ENCODE measurements at places on chromosomes 6 and 20.

DNA sequence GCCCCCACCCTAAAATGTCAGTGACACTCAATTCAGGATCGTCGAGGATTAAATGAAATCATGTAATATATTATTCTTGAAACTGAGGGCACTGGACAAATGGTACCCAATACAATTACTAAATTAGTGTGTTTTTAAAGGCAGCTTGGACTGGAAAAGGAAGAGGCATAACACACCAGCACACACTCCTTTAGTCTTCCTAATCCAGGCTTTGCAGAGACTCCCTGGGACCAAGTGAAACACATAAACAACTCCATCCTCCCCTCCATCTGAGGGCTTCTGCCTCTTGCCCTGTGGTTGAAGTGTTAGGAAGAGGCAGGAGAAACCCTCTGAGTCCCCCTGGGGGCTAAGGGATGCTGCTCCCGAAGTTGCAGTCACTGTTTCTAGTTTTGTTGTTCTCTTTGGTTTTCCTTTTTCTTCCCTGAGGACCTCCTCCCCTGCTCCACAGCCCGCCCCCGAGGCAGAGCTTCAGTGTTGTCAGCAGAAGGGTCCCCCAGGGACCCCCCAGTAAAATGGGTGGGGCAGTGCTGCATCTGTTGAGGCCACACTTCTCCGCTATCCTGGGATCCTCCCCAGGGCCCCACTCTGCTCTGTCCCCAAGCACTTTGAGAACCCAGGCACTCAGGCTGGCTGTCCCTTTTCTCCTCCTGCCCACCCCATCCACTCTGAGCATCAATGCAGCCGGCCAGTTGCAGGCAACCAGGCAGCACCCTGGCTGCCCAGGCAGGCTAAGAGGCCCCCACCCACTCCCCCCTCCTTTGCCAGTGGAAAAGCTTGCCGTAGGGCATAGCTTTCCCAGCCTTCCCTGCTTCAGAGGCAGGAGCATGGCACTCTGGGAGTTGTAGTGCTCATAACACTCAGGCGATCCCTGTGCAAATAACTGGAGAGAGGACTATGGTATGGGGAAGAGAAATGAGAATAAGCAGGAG lies 5.9 kb downstream of the TMEM63B start:
- no peak for DNase-seq
- peaks cover 6% of the 10 kb centered on the region for H3K36me3 ChIP-seq
- no peak overlapping the region for H3K4me3 ChIP-seq

DNA sequence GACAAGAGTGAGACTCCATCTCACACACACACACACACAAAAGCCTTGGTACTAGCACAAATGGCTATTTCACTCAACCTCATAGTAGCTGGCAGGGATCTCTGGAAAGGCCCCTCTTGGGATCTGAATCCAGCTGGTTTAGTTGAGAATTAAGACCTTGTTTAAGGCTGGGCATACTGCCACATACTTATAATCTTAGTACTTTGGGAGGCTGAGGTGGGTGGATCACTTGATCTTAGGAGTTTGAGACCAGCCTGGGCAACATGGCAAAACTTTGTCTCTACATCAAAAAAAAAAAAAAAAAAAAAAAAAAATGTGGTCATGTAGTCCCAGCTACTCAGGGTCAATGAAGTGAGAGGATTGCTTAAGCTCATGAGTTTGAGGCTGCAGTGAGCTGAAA lies 628.3 kb downstream of the MMUT start:
- H3K36me3 ChIP-seq: no peaks in the 10 kb centered on the region
- H3K4me3 ChIP-seq: no peak overlapping the region
- no peaks in the 10 kb centered on the region for H3K27me3 ChIP-seq
- no peak overlapping the region for H3K27ac ChIP-seq

GRCh38 chr20:7383216-7383615 lies 557.0 kb downstream of the HAO1 start:
- no peaks in the 10 kb centered on the region for H3K36me3 ChIP-seq
- H3K4me1 ChIP-seq: no peaks in the 10 kb centered on the region
- H3K27ac ChIP-seq: no peak overlapping the region

DNA sequence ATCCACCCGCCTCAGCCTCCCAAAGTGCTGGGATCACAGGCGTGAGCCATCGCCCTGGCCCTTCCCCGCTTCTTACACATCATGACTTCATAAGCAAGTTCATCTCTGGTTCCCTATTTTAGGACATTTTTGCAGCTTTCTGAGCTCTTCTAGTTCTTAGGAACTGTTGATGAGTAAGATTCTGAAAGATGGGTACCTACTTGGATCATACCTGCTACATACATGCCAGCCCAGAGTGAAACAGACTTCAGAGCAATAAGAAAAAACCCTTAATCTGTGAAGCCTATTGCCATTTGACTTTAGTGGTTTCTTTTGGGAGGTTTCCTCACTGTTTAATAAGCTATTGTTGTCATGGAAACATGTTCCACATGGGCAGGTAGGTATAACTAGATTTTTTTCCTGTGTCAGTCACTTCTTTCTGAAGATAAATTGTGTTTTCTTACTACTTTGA lies 27.9 kb upstream of the TMEM217 start:
- peaks cover 37% of the 10 kb centered on the region for H3K36me3 ChIP-seq
- no peak for DNase-seq

DNA sequence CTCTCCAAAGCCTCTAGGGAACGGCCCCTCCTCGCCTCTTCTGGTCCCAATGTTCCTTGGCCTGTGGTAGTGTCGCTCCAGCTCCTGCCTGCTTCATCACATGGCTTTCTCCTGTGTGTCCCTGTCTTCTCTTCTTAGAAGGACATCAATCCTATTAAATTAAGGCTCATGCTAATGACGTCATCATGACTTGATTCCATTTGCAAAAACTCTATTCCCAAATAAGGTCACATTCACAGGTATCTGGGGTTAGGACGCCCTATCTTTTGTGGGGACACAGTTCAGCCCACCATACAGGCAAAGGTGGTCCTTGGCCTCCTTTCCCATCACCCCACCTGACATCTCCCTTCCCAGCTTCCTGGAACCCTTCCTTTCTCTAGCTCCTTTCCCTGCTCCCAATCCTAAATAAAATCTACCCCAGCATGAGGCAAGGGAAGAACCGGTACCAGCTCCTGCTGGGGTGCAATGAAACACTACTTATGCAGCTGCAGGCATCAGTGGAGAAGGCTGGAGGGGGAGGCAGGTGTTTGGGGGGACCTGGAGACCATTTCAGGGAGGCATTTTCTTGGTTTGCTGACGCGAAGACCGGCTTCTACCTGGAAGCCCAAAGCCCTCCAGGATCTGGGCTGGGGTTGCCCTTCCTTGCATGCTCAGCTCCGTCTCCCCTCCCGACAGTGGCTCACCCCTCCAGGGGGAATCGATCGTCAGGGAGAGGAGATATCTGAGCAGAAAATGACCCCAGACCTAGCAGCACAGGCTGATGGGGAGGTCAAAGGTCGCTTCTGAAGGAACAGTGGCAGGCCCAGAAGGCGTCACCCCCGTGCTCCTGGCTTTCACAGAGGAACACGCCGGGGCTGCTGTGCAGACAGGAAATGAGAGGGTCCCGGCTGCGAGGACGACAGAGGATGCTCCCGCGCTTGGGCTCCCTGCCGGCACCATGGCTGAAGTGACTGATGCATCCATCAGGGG lies 71.7 kb upstream of the QKI start:
- no peaks in the 10 kb centered on the region for H3K27me3 ChIP-seq
- no peaks in the 10 kb centered on the region for H3K4me1 ChIP-seq
- DNase-seq: no peak

GRCh38 chr20:34368547-34368946 lies 5.5 kb downstream of the ITCH start:
- no peak overlapping the region for H3K4me3 ChIP-seq
- H3K27me3 ChIP-seq: no peaks in the 10 kb centered on the region
- no peak for DNase-seq
- H3K4me1 ChIP-seq: peaks cover 56% of the 10 kb centered on the region

DNA sequence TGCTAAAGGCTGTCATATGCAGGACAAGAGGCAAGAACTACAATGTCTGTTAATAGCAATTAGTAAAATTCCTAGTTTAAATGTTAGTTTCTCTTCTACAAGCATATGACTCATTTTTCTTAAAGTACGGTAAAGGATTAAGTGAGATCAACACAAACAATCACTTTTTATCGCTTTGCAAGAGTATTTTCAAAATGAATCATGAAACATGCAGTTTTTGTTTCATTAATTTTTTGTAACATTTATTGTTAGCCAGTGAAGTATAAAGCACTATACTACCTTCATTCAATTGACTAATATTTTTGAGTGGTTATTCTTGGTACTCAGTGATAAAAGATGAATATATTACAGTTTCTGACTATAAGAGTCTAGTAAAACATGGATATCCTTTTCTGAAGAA lies 138.6 kb downstream of the AHI1 start:
- H3K36me3 ChIP-seq: peaks cover 6% of the 10 kb centered on the region
- peak overlapping the region; percentile 25 for H3K27ac ChIP-seq
- DNase-seq: no peak
- H3K27me3 ChIP-seq: no peaks in the 10 kb centered on the region

DNA sequence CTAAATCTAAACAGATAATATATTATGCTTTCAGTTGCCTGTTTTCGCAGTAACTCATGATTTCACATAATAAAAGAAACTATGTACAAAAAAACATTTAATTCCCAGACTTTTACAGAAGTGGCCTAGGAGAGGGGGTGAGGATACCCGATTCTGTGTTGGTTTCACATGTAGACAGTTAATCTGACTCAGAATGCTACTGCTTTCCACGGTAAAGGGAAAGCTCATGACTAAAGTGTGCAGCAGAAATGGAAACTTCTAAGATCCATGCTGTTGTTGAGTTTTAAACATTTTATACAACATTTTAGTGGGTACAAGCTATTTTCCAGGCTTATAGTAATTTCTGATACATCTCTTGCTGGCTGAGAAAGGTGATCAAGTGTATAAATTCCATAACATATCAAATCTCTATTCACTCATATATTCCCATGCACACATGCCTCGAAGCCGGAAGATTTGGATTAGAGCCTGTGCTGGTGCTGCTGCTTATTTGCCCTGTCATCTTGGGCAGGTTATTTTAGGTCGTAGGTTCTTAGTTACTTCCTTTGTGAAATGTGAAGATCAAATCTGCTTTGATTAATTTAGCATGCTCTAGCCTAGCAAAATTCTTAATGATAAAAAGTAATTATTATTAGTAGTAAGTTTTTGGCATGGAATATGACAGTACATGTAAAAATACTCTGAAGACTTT lies 896.7 kb upstream of the MAP3K7 start:
- H3K4me1 ChIP-seq: no peaks in the 10 kb centered on the region
- H3K36me3 ChIP-seq: no peaks in the 10 kb centered on the region
- H3K27me3 ChIP-seq: no peaks in the 10 kb centered on the region
- DNase-seq: no peak
